ENCODE measurements at places on chromosomes 1 and 21.

GRCh38 chr1:184755226-184756065 lies 788 bp upstream of the EDEM3 start:
- no peak for DNase-seq

DNA sequence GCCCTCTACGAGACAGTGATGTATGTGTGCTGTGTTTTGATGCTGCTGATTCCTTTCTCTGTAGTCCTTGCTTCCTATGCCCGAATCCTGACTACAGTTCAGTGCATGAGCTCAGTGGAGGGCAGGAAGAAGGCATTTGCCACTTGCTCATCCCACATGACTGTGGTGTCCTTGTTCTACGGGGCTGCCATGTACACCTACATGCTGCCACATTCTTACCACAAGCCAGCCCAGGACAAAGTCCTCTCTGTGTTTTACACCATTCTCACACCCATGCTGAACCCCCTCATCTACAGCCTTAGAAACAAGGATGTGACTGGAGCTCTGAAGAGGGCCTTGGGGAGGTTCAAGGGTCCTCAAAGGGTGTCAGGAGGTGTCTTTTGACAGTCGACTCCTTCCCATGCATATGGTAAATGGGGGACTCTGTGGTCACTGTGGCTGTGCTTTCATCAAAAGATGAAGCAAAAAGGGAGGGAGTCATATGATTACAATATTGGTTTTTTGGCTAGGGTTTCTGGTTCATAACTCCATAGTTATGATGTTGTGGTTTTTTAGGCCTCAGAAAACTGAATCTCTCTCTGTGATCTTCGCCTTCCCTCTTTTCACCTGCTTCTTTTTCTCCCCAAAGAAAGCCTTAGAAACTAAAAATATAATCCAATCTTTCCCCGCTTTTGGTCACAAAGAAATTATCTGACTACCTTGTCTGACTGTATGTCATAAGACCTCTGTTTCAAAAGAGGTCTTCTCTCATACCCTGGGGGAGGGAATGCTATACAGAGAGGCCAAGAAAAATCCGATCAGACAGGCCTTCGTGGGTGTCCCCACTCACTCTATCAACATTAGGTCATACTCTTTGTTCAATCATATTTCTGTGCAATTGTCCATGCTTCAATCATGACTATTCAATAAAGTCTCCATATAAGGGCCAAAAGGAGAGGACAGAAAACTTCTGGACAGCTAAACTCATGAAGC lies 4.2 kb downstream of the OR2T1 start:
- DNase-seq, result no peak

DNA sequence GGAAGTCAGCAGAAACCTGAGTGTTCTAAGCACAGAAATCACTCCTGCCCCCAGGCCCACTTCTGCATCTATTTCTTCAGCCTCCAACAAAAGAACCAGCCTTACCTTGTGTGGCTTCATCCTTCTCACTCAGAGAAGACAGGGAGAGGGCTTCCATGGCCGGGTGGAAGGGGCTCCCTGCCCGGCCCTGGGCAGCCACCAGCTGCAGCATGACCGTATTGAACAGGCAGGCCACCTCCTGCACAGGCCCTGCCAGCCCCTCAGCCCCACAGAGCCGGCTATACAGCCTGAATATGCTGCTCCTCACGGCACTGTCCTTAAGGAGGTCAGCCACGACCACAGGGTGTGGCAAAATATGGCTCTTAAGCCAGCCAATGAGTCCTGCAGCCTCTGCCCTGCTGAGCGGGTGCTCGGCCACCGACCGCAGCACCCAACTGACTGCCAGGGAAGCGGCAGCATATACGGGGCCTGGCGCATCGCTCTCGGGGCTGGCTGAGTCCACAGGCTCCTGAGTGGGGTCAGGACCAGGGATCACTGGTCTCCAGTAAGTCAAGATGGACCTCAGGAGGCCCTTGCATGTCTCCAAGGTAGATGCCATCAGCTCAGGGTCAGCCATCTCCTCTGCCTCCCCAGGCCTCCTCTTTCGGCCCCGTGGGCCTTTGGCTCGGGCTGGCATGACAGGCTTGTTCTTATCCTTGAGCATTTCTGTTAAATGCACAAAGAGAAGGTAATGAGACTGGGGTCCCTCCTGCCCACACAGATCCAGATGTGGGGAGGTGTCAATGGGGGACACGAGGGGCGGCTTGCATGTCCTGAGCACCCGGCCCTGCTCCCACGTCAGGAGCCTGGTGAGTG lies 17.9 kb downstream of the MRAP start:
- no peak for DNase-seq

GRCh38 chr1:211875541-211875940 lies 45.0 kb upstream of the LPGAT1 start:
- DNase-seq, result no peak

- no peak for DNase-seq
Measured at GRCh38 chr1:45510972-45511527, 10.6 kb downstream of the PRDX1 start.

- no peak for DNase-seq
Measured at GRCh38 chr1:219783605-219784235, 144.6 kb downstream of the SLC30A10 start.

GRCh38 chr1:167446966-167447365 lies 71.4 kb downstream of the CD247 start:
- DNase-seq, result no peak

DNA sequence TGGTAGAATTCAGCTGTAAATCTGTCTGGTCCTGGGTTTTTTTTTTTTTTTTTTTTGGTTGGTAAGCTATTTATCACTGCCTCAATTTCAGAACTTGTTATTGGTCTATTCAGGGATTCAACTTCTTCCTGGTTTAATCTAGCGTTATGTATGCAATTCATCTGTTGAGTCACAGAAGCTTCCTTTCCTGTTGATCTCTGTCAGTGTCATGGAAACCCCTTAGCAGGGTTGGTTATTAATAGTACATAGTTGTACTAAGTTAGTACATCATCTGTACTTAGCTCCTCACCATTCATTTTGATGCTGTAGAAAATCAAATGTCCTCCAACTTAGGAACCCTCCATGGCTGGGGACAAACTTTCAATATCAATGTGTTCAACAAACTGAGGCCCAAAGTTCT lies 51.0 kb upstream of the BARHL2 start:
- no peak for DNase-seq

- DNase-seq, result no peak
Measured at GRCh38 chr1:86906419-86906818, 7.5 kb downstream of the SELENOF start.

GRCh38 chr1:175173531-175173930 lies 19.0 kb downstream of the KIAA0040 start:
- DNase-seq, result no peak

DNA sequence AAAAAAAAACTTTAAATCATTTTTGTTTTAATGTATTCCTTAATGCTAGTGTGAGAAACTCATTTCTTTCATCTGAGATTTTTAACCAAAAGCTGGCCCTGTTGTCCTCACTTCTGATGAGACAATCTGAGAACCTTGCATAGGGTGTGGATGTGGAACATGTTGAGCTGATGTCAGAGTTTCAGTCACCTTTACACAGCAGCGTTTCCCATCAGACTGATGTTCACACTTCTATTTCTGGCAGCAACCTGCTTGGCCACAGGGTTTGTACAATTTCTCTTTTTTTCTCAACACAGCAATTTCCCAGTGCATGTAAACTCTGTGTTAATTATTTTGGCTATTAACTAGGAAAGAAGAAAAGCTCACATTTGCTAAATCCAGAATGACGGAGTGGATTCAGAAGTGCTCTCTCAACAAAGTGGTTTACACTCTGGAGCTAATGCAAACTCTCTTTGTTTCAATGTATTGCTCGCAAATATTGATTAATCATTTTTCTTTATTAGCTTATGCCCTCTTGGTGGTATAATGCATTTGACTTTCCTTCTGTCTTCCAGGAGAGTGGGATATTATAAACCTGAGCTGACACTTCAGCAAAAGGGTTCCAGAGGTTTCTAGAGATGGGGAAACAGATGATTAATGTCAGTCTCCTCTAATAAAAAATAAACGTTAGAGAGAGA lies 70.5 kb upstream of the HSPA13 start:
- DNase-seq, result no peak

DNA sequence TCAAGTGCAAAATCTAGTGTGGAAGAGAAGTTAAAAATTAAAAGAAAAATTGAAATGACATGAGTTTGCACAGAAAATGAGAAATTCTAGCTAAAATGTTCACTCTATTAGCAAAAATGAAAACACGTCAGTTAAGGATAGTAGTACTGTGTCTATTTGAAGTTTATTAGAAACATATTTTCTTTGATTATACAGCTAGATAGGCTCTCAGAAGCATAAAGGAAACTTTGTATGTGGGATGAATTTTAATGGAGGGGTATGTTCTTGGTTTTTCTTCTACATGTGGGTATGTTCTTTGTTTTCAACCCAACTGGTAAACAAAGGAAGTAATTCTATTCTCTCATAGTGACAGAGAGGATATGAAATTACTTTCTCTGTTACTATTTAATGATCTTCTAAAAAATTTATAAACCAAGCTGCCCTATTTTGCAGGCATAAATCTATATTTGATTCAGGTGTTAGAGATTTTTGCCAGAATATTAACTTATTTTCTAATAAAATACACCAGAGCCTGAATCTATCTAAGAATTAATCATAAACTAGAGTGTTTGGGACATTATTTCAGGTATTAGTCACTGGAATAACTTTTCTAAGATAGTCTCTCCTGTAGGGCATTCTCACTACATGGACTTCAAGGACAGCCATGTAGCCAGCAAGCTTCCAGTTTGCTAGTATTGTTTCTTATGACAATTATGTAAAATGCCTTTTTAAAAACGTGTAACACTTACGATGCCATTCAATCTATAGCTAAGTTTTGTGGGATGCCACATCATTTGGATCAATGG lies 15.8 kb downstream of the GPSM2 start:
- DNase-seq, result no peak

- no peak for DNase-seq
Measured at GRCh38 chr1:218945050-218945449, 228.6 kb upstream of the LYPLAL1 start.

DNA sequence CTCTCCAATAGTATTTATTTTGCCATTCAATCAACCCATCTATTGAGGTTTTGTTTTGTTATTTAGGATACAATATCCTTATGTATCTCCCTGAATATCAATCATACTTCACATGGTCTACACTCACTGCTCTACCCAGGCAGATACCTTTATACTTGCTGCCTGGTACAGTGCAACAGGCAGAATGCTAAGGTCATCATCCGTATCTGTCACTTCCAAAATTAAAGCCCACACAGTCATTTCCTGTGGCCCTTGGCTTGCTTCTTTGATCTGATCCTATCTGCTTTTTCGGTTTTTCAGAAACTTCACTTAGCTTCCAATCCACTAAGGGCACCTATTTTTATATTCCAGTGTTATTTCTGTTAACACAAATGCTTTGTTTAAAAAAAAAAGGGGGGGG lies 22.3 kb upstream of the ZZZ3 start:
- no peak for DNase-seq

- no peak for DNase-seq
Measured at GRCh38 chr1:222935239-222935900, 120.5 kb downstream of the DISP1 start.

DNA sequence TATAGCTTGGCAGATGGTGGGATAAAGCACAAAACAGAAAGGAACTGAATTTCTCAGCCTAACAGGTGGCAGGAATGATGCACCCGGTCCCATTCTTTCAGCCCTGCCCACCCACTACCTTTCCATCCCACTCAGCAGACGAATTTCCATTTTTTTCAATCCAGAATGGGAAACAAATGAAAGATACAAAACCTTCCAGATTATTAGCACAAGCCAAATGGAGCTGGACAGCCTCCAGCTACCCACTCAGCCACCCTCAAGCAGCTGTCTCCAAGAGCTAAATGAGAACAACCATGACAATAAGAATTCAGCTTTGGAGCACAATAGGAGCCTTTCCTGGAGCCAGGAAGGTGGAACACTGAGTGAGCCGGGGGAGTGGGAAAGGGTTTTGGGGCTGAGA lies 96.3 kb upstream of the ST6GALNAC5 start:
- no peak for DNase-seq

GRCh38 chr1:162166917-162167615 lies 97.6 kb downstream of the NOS1AP start:
- DNase-seq, result no peak

- peak; percentile 46 for DNase-seq
Measured at GRCh38 chr1:71667216-71667615, 586.4 kb upstream of the ZRANB2 start.

- DNase-seq, result no peak
Measured at GRCh38 chr1:97074771-97075170, 353.2 kb downstream of the PTBP2 start.

DNA sequence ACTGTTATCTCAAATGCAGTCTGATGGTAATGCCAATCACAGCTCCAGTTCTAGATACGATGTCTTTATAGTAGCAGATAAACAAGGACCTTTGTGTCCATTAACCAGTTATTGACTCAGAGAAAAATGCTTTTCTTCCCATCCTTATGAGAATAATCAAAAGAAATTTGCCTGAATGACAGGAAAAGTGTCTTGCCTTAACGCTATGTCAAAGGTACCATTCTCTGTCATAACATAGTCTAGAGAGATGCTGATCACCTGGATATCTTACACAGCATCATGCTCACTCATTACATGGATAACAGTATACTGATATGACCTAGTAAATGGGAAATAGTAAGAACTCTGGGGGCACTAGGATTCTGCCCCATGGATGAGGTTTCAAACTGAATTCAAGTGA lies 151.7 kb upstream of the NEGR1 start:
- DNase-seq, result no peak

- no peak for DNase-seq
Measured at GRCh38 chr1:53349968-53350852, 22.3 kb upstream of the LRP8 start.

- no peak for DNase-seq
Measured at GRCh38 chr1:210407207-210407886, 78.6 kb downstream of the HHAT start.

DNA sequence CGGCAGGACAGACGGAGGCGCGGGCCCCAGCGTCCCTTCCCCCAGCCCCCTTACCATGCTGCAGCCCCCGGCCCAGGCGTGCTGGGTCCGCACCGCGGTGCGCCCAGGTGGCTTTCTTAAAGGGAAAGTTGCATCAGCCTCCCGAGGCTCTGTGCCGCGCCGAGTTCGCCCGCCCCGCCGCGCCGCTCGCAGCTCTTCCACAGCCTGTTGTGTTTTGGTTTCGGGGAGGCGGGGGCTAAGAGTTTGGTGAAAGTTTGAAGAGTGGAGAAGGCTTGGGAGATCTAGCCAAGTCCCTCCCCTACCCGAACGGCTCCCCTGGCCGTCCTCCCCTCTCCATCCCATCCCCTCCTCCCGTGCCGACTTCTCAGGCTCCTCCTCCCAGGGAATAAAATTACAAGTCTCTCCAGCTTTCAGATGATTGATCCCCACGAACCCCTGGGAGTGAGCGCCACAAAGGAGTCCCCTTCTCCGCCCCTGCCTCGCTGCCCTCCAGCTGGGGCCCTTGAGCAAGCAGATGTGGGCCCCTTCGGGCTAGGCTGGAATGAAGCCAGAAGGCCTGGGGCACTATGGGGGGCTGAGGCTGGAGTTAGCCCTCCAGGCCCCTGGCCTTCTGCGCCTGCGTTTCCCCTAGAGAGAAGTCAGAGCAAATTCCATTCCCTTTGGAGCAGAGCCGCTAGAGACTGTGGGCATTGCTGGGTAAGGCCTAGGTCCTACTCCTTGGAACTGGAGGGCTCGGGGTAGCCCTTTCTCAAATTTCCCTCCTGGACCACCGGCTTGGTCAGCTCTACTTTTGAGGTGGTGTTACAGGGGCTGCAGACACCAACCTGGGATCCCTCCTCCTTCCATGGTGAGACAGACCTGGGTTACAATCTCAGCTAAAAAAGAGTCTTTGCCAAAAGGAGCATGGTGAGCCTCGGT lies at the start of gene SLC6A9:
Gene SLC6A9 (minus strand): TSS at position 211 of the 918 bp plus-strand sequence. CDS start 7,185 bp downstream, outside the sequence.
- DNase-seq, result peak; percentile 85

Data from fibroblast of the conjunctiva (primary cell).